ENCODE measurements at places on chromosomes 16 and 17.

DNA sequence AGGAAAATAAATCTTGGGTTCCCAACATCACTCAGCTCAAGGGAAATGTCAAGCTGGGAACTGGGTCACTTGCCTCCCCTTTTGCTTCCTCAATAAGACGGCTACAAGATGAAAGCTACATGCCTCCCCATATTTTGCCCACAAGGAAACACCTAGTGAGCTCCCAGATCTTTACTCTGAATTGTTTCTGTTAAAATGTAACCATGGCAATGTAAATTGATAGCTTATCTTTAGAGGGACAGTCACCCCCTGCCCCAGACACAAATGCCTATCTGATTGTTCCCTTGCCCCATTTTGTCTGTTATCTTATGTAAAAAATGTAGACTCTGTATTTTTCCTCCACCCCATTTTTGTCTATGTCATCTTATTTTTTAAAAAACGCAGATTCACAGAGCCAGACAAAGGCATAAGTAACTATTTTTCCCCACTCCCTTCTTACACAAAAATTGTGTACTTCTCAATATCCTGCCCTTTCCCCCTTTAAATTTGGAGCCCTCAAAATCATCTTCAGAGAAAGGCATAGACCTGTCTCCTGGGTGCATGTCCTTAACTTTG is 288.7 kb upstream of the ERCC4 start:
- no peak for DNase-seq

DNA sequence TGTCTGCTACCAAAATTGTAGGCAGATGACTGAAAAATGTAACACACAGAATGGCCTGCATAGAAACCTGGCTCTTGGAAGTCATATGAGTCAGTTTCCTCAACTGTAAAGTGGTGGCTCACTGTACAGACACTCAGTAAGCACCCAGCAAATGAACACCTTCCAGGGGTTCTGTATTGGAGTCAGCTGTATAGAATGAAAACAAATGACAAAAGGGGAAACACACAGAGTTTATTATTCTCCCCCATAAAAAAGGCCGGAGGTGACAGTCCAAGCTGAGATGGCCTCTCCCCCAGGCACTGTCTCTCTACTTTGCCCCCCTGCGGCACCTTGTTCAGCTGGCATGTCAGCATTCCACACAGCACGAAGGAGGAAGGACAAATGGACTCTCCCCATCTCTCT is 6.2 kb upstream of the MEOX1 start:
- DNase-seq, result no peak

- peak; percentile 97 for DNase-seq
Measured at GRCh38 chr17:18183334-18184142, at the start of gene ALKBH5. TSS of gene ALKBH5 (plus strand) at chr17:18183828. CDS start at chr17:18184244, 416 bp downstream.

DNA sequence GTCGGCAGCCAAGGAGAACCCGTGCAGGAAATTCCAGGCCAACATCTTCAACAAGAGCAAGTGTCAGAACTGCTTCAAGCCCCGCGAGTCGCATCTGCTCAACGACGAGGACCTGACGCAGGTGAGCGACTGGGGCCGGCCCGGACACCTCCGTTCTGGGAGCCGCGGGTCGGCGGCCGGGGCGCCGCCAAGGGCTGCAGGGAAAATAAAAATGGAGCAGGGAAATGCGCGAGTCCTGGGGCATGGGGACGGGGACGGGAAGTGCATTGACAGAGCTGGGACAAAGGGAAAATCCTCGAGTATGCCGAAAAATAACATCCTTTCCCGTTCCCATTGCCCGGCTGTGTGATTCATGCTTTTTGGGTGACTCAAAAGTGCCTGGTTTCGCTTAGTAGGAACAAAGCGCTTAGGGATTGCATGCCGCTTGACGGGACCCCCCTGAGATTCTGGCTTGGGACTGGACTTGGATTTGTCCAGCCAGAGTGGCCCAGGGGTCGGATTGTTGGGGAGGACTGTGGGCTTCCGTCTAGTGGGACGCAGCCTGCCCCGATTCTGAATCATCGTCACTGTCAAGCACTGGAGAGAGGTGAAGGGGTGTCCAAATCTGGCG is 699 bp downstream of the MPRIP start:
- no peak for DNase-seq

DNA sequence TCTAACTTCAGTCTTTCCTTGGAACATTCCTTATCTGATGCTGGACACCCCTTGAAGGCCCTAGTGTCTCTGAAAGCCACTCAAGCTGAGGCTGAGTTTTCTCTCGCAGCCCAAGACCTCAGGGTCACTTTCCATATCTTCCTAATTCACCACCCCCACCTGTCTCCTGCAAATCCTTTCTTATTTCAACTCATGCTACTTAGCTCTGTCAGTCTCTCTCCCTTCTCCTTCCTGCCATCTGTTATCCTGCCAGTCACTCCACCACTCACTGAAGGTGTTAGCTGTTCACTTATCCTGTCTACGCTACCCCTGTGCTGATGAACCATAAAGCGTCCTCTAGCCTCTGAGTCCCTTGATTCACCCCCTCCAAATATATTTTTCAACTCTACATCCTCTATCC is 143.9 kb upstream of the SHISA6 start:
- DNase-seq, result no peak

- no peak for DNase-seq
Measured at GRCh38 chr16:85334718-85335583, 222.7 kb upstream of the CIBAR2 start.

GRCh38 chr17:29146369-29146972 is 33.7 kb downstream of the MYO18A start:
- DNase-seq, result no peak

DNA sequence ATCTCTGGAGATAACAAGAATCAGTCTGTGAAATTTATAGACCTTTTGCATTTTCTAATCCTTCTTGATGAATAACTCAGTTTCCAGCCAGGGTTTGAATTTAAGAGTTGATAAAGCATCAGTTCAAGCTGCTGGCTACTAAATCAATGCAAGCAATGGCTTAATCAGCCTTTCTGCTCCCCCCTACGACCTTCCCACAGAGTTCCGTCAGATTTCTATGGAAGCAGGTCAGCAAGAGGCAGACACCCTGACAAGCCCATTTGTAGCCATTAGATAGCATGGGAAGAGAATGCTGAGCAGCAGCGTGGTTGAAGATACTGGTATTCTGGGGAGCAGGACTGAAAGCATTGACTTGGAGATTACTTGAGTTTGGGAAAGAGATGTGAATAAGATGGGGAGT is 868.1 kb downstream of the KCNJ2 start:
- DNase-seq, result no peak

GRCh38 chr17:16976725-16977550 is 5.0 kb upstream of the TNFRSF13B start:
- DNase-seq, result no peak

- DNase-seq, result no peak
Measured at GRCh38 chr16:49640581-49640980, 215.3 kb downstream of the ZNF423 start.

- no peak for DNase-seq
Measured at GRCh38 chr16:30335598-30336474, 19.3 kb downstream of the CD2BP2 start.

GRCh38 chr16:12547608-12547922 is 256.1 kb downstream of the CPPED1 start:
- DNase-seq, result no peak

GRCh38 chr16:27334192-27334764 is 20.5 kb downstream of the IL4R start:
- no peak for DNase-seq

DNA sequence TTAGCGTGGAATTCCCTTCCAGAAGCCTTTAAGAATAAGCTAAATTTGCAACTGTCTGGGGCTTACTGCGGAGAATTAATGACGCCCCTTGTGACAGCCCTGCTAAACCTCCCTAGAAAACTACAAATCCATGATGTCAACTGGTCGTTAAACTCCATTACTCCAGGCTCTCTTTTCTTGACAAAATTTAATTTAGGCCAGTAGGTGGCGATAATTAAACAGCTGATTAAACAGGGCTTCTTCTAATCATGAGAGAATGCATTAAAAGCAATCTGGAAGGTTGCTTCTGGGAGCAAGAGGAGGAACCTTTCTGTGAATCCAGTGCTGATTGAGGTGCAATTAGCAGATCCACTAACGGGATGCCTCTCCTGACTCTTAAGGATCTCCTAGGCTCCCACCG is 8.1 kb upstream of the NLRP1 start:
- no peak for DNase-seq

DNA sequence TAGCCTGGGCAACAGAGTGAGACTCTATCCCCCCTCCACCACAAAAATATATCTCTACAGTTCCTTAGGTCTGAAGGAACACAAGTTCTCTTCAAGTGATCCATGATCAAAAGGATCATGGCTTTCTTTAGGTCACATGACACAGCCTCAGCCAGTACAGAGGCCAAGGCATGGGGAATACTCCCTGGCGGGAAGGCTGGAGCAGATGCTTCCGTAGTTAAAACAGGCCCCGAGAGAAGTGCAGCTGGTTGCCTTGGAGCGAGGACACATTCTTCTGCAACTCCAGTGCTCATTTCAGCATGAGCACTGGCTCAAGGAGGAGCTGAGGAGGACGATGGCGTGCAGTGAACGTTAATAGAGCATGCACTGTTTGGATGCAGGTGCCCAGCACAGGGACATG is 13.5 kb downstream of the CDIP1 start:
- DNase-seq, result no peak

DNA sequence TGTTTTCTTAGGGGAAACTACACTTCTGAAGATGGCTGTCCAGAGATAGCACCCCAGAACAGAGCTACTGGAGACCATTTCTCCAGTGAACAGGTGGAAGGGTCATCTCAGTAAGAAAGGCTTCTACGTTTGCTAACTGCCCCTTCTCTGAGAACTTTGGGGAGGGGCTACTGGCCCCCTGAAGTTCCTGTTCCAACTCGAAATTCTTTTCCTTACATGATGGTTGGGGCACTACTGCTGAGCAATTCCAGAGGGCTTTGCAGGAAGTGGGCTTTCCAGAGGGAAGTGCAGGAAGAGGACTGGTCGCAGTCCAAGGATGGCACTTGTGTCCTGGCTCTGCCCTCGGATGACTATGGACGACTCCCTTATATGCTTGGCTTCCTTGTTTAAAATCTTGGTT is 31.2 kb downstream of the TOM1L2 start:
- no peak for DNase-seq

DNA sequence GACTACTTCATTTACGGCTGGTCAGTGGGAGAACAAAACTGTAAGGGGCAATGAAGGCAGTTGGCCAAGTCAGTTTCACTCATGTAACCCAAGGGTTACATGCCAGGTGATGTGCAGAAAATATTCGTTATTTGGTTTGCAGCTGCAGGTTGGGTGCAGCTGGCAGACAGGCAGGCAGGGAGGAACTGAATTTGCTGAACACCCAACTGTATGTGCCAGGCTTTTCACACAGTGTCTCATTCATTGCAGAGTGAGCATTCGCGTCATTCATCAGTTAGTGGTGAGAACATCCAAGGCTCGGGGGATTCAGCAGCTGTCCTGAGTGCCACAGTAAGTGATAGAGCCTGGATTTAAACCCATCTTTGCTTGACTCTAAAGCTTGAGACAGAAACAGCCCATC is 59.7 kb downstream of the ABCC6 start:
- DNase-seq, result no peak

- no peak for DNase-seq
Measured at GRCh38 chr16:3835089-3835602, 45.4 kb downstream of the CREBBP start.

DNA sequence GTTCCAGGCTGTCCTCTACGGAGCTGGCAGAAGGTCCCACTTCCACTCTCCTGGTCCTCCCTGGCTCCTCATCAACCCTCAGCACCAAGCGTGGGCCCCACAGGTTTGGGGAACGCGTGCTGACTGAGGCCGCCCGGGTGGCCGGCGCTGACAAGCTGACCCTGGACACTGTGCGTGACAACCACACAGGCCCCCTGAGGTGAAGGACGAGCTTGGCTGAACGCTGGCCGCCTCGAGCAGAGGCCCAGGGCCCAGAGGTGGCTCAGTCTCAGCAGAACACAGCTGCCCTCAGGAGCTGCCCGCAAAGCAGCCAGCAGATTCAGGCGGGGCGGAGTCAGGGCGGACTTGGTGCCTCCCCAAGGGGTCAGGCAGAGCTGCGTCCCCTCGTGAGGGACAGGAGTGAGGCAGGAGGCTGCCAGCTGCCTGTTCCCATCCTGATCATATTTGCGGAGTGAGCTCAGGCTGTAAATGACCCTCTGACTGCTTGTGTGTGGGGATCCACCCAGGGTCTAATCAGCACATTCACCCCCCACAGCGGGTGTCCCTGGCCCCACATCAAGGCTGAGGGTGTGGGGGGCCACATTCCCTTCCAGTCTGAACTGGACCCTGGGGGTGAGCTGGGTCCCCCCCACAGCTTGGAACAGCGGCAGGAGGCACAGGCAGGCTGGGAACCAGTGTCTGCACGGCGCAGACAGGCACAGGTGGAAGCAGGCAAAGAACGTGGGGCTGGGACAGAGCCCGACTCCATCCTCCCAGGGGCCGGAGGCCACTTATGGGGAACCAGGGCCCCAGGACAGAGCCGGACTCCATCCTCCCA is 105.1 kb upstream of the METRNL start:
- DNase-seq, result no peak

DNA sequence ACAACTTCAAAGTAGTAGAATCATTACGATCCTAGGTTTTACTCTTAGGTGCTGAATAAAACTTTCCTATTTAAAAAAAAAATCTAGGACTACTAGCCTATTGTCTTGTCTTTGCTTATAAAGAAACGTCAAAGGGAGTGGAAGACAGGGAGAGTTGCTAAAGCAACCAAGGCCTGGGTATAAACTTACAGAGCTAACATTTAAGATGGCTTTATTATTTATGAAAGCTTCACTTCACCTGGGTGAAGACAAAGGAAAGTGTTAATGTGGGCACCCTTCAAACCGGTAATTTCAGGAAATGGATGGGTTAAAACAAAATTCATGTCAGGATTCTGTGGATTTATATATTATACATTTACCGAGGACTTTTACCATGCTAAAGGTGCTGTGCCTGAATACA is 2.5 kb downstream of the DUSP14 start:
- no peak for DNase-seq

DNA sequence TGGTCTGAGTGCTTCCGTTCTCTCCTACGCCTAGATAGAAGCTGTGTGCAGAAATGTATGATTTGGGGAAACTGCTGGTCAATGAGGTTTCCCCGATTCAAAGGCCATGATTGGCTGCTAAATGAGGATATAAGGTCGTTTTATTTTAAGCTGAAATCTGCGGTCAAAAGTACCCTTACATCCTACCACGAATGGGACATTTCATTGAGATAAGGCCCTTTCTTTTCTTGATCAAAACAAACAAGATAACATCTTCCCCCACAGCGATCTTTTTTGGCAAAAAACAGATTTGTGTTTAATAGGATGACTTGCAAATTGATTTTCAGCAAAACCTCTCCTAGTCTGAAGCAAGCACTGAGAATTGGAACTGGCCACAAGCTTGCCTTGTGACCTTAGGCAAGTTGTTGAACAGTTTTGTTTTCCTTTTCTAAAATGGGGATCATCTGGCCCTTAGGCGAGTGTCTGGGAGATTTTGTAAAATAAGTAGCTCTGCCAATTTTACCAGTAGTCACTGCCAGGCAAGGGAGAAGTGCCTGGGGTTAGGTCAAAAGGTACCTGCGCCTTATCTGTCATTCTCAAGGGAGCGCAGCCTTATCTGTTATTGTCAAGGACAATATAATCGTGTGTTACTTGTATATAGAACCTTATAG is 635 bp downstream of the SCPEP1 start:
- no peak for DNase-seq

- no peak for DNase-seq
Measured at GRCh38 chr17:146546-146945, 9.2 kb downstream of the SCGB1C2 start.

Data from stimulated activated CD8-positive, alpha-beta memory T cell treated with anti-CD3 and anti-CD28 coated beads, Interleukin-12 subunit alpha, Interleukin-12 subunit beta, amount 100 ng/mL, for 4 hours (primary cell).